ENCODE measurements at places on chromosomes 1 and 21.

DNA sequence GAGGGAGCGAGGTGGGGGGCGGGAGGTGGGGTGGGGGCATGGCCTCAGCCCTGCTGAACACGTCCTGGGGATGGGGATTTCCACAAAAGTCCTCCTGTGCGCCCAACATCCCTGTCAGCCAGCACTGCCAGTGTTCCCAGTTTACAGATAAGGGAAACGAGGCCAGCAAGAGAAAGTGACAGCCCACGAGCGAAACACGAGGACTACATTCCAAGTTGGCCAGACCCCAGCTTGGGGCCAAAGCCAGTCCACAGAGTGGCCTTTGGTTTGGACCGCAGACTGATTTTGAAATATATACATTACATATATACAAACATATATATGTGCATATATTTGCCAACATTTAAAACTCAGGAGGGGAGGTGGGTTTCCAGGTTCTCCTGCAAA lies 5.0 kb downstream of the FBXO2 start:
- DNase-seq: no peak

- DNase-seq: no peak
These were observed 82.6 kb downstream of the EVA1C start for GRCh38 chr21:32494934-32495709.

DNA sequence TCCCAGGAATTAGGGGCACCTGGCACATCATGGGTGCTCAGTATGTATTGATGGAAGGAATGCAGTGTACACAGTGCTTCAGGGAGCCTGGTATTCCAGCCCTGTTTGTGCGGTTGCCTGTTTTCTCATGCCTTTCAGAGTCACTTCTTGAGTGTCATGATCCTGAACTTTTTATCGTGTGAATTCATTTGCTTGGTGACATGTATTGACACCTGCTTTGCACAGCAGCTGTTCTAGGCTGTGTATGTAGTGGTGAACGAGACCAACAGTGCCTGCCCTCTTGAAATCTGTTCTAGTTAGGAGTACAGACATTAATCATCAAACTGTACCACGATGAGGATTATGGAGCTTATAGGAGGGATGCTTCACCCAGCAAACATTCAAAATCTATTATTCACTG lies 6.1 kb downstream of the HTR6 start:
- DNase-seq: no peak

DNA sequence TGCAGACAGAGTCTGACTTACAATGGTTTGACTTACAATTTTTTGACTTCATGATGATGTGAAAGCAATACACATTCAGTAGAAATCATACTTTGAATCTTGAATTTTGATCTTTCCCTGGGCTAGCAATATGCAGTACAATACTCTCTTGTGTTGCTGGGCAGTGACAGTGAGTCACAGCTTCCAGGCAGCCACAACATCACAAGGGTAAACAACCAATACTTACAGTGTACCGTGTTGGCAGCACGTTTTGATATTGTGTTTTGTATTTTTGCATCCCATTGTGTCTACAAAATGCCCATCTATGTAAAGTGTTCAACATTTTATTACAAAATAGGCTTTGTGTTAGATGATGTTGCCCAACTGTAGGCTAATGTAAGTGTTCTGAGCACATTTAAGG lies 150.9 kb downstream of the NTMT2 start:
- DNase-seq: no peak

- DNase-seq: no peak
These were observed 42.9 kb downstream of the CASQ2 start for GRCh38 chr1:115725600-115725999.

DNA sequence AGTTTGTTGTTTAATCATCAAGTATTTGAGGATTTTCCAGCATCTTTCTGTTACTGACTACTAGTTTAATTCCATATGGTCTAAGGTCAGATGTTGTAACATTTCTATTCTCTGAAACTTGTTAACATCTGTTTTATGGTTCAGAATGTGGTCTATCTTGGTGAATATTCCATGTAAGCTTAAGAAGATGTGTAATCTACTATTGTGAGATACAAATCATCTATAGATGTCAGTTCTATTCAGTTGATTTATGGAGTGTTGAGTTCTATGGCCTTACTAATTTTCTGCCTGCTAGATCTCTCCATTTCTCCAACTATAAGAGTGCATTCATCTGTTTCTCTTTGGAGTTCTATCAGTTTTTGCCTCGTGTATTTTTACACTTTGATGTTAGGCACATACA lies 31.5 kb downstream of the WARS2 start:
- DNase-seq: no peak

DNA sequence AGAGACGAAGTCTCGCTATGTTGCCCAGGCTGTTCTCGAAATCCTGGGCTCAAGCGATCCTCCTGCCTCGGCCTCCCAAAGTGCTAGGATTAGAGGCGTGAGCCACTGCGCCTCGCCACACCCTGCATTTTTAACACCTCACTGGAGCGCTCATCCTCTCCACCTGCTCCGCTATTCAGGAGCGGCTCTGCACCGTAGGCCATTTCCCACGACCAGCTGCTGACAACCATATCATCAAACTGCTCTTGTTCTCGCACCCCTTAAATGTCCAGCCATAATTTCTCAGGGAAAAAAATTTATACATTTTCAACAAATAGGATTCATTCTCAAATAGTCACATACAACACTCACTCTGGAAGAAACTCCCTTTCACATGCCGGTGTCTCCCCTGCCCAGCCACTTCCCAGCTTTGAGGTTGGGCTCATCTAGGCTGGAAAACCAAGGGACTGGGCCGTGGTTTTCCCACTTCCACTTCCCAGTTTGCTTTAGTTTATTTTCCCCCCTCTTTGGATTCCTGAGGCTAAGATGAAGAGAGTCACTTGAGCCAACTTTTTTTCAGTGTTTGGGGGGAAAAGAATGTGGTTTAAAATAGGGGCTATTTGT lies 639 bp upstream of the IPO9 start:
- no peak for DNase-seq

GRCh38 chr21:42319376-42319775 lies 4.2 kb upstream of the TFF3 start:
- DNase-seq: no peak

DNA sequence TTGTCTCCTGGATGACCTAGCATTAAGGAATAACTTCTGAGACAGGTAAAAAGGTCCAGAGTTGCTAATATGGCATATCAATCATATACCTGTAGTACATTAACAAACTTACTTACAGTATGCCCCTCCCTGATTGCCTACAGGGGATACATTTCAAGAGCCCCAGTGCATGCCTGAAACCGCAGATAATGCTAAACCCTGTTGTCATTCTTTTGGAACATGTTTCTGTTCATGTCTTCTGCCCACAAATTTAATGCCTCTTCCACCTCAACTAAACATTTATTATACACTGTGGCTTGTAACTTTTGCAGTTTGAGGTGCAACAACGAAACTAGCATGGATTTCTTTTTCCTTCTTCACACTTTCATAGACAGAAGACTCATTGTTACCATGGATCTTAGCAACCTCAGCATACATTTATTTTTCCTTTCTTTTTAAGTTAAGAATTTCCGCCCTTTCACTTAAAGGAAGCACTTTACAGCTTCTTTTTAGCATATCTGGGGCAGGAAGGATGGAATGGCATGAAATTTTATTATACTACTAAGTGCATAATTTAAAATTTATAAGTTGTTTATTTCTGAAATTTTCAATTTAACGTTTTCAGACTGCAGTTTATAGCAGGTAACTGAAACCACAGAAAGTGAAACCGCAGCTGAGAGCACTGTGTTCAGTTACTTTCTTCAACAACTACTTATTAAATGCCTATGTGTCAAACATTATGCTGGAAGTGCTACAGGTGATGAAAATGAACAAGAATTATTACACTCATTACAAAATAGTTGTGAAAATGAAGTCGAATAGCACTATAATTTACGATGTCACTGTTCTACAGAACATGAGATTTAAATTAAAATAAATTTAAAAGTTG lies 25.3 kb downstream of the F13B start:
- no peak for DNase-seq

DNA sequence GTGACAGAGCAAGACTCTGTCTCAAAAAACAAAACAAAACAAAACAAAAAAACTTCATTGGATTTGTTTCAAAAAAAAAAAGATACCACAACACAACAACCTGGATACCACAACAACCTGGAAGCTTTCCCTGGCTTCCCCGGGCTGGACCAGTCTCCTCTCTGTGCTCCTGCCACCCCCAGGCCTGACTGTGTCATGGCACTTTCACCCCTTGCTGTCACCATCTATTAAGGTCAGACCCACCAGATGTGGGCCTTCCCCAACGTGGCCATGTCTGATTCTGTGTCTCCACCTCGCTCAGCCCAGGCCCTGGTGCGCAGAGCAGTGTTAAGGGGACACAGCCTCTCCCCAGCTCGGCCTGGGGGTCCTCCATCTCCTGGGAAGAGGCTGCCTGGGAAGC lies 28.3 kb upstream of the ACOT11 start:
- DNase-seq: no peak

GRCh38 chr1:46364612-46365011 lies 24.0 kb downstream of the NSUN4 start:
- DNase-seq: no peak

DNA sequence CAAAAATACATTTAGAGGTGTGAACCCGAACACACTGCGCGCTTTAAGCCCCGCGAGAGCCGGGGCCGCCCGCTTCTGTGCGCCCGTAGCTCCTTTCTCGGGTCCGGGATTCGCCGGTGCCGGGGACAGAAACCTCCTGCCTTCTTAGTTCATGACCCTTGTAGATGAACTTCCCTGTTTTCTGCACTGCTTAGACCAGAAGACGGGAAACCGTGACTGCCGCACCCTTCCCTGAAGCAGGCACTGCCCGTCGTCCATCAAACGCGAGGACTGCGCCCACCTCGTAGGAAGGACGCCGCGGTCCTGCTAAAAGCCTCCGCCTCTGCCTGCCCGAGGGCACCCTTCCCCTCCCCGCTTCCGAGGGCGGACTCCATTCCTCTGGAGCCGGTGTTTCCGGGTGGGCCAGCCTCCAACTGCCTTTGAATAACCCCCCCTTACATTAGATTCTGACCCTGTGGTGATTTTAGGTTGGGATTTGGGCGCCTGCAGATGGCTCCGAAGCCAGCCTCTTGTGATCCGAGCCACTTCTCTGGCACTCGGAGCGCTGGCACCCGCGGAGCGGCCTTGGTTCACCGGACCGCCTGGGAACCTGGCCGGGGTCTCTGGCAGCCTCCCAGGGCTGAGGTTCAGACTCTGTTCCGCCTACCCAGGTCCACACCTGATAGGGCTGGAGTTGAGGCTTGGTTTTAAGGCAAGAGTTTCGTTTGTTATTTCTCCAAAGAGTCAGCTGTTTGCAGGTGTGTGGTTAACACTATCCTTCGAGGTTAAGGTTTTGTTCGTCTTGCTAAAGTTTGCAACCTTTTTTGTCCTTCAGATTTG lies 1.2 kb upstream of the PTTG1IP start:
- peak; percentile 43 for DNase-seq

GRCh38 chr1:93905734-93906133 lies 3.5 kb downstream of the GCLM start:
- DNase-seq: no peak

DNA sequence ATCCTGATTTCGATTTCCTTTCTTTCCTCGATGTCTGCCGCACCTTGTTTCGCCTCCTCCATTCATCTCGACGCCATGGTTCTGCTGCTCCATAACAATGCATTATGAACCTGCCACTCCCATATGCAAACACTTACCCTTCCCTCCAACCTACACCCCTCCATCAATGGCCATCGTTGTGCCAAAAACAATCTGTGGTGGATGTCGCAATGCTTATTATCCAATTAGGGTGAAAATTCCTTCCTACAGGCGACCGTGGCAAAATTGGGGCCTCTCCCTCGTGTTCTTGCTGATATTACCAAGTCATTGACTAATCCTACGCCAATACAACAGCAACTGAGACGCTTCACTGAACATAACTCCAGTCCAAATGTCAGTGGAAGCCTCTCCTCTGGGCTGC lies 40.3 kb downstream of the CLEC20A start:
- no peak for DNase-seq

DNA sequence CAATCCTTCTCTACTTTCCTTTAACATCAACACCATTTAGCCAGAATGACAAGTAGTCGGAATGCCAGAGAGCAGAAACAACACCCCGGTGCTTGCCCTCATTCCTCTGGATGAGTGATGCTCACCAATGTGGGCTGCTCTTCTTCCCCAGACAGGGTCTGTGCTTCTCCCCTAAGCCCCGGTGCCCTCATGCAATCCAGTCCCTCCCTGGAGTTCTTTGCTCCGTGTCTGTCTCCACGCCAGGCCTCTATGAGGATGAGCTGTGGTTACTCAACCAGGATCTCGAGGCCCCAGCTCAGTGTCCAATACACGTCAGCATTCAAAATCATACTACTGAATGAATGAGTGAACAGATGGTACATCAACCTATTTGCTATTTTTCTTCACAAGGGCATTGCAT lies 29.7 kb upstream of the PDE9A start:
- no peak for DNase-seq

DNA sequence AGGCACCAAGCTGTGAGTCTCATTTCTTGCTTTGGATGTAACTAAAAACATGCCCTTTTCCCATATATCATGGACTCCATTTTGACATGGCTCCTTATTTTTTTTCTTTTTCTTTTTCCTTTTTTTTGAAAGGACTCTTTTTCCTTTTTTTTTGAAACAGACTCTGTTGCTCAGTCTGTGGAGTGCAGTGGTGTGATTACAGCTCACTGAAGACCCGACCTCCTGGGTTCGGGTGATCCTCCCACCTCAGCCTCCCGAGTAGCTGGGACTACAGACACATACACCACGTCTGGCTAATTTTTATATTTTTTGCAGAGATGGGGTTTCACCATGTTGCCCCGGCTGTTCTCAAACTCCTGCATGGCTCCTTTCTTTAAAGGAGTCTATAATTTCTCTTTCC lies 10.4 kb upstream of the SYCP1 start:
- no peak for DNase-seq

- DNase-seq: no peak
These were observed 17.4 kb downstream of the SLC27A3 start for GRCh38 chr1:153792631-153793041.

DNA sequence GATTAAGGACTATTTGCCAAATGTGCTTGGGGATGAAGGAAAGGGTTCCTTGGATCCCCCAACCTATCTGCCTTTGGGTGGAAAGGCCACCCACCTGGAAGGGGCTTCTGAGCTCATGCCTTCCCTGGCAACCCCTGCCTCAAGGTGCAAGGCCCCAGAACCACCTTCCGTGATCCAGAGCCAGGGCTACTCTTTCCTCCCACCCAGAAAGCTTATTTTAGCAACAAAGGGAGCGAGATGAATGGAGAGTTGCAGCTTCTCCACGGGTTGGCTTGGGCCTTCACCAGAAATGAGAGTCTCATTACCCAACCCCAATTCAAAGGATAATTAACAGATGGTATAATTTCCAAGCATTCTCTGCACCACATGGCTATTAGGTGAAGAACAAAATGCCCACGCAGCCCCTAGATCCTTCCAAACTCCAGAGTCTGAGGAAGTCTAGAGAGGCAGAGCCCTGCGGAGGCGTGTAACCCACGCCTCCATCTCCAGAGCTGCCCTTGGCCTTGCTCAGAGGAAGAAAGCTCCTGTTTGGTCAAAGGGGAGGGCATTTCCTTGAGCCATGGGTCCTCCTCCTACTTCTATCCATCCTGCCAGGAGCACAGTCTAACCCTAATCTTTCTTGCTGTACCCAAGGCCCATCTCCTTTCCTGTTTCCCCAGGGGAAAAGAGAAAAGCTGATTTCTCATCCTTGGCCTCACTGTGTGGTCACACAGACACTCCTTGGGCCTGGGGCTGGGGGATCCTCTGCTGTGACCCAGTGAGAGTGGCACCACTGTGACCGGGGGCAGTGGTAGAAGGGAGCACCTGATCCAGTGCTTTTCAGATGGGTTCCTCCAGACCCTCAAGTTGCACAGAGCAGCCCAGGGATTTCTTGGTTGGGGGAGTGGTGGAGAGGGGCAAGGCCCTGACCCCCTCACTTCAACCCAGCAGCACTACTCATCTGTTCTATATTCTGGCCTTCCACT lies 1.7 kb upstream of the CELSR2 start:
- no peak for DNase-seq

- no peak for DNase-seq
These were observed 23.2 kb upstream of the SYCP1 start for GRCh38 chr1:114831276-114831994.
